ENCODE measurements at places on chromosomes 16 and 17. TPM values are rescaled to one million over a fixed set of nuclear protein-coding genes. Genes with fewer than 3 reads are reported as not detected.

DNA sequence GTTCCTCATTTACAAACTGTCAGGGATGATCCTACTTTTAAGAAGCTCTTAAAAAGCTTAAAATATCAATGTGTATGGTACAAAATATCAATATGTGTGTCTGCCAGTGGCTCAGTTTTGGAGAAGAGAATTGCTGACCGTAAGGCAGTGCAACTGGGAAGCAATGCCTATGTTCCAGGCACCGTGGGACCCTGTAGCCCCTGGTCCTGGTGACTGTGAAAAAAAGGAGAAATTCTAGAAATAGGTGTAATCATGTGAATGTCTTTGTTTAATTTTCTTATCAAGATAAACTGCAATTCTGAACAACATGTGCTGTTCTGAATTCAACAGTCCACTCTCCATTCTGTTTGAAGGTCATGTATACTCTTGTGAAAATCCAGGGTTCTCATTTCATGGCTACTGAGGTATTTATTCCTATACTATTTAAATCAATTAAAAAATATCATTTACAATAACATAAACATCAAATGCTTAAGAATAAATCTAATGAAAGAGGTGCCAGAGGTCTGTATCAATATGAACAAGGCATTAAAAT lies 9.4 kb upstream of the HP start:
- DNase-seq = no peak

DNA sequence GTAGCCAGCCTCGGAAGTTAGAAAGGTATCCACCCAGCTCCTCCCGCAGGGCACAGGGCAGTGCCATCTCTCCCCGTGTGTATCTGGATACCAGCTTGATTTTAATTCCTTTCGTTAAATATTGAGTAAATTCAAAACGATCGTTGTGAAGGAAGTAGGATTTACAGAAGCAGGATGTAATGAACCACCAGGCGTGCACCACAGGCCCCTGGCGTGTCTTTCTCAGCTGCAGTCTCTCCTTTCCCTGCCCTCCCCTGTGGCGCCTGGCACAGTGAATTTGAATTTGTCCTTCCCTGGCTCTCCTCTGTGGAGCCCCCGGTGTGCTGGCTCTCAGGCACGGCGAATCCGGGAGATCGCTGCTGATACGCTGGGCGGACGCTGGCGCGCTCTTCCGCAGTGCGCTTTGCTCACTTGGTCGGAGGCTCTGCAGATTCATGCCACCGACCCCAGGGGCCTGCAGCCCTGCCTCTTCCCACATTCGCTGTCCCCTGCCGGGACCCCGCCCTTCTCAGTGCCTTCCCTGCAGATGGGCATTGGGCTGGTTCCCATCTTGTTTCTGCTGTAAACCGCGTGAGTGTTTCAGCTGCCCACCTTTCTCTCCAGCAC lies 164.6 kb downstream of the RPTOR start:
- no peak for DNase-seq

GRCh38 chr17:48548523-48549280 lies 3.8 kb upstream of the HOXB2 start:
- no peak for DNase-seq

OTOP2 gene
- total RNA-seq = not detected

AARS1 gene
- 123 TPM for total RNA-seq
